ENCODE measurements at places on chromosomes 12 and 14. TPM values are rescaled to one million over a fixed set of nuclear protein-coding genes. Genes with fewer than 3 reads are reported as not detected.

The ZC2HC1C gene
- 4.3 TPM for total RNA-seq

DNA sequence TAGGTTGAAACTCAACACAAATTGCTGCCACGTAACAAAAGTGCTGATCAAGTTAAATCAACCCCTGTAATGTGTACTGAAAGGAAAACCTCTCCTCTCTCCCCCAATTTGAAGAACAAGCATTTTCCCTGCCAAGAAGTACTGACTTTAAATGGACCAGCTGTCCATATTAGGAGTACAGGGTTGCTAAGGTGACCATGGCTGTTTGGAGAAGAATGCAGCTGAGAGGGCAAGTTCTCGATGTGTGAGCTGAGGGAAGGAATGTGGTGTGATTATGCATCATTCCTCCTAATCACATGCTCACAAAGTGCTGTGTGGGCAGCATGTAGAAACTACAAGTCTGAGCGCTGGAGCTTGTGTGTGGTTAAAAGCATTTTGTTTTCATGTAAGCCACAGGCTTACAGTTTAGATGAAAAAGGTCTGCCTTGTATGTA is 50.9 kb upstream of the CCT2 start:
- H3K27me3 ChIP-seq: no peaks in the 10 kb centered on the region
- H3K4me1 ChIP-seq: peaks cover 10% of the 10 kb centered on the region
- H3K36me3 ChIP-seq: no peaks in the 10 kb centered on the region
- H3K27ac ChIP-seq: peak overlapping the region; percentile 76
- DNase-seq: peak; percentile 92

The SIX1 gene
- total RNA-seq: 0.42 TPM

GRCh38 chr14:42407153-42407552 is 800.5 kb downstream of the LRFN5 start:
- no peaks in the 10 kb centered on the region for H3K4me1 ChIP-seq
- no peak overlapping the region for H3K27ac ChIP-seq
- no peaks in the 10 kb centered on the region for H3K36me3 ChIP-seq
- H3K27me3 ChIP-seq: no peaks in the 10 kb centered on the region

All from esophagus muscularis mucosa (tissue), 4 donors.